ENCODE measurements at places on chromosomes 11 and 22.

DNA sequence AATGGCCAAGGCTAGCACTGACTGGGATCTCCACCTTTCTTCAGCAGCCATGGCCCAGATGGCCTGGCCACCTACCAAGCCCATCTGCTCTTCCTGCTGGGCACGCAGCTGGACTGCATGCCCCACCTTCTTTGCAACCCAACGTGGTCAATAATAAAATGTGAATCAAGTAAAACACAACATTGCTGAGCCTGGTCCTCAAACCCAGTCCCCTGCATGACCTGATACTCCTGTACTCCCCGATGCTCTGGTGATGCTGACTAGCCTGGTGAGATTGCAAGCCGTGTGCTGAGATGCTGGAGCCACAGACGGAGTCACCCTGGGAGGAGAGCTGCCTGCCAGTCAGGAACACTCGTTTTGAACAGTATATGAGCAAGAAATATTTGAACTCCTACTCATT is 34.0 kb downstream of the PARVG start:
- DNase-seq, result no peak

DNA sequence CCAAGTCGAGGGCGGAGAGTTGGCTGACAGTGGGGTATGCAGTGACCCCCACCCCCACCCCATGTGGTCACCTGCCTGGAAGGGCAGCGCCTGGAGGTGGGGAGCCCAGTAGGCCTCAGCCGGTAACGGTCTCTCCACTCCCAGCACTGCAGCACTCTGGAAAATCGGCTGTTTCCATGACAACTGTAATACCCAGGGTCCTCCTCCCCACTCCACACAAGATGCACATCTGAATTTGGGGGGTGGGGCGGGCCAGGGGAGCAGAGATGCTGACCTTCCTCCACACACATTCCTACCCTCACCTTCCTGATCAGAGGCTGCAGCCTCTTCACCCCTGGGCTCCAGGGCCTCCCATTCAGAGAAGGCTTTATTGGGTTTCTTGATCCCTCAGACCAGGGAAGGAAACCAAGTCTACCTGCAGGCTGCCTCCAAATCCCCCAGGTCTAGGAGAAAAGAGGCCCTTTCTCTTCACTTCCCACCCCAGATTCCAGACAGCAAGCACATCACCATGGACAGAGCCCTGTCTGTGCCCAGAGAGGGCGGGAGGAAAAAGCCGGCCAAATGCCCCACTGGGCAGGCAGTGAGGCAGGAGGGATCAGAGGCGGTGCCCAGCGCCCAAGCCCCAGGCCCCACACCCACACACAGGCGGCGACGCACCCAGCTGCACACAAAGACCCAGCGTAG is 46.5 kb downstream of the SLC22A12 start:
- no peak for DNase-seq

GRCh38 chr22:35126993-35127392 is 61.0 kb downstream of the ISX start:
- DNase-seq, result no peak

DNA sequence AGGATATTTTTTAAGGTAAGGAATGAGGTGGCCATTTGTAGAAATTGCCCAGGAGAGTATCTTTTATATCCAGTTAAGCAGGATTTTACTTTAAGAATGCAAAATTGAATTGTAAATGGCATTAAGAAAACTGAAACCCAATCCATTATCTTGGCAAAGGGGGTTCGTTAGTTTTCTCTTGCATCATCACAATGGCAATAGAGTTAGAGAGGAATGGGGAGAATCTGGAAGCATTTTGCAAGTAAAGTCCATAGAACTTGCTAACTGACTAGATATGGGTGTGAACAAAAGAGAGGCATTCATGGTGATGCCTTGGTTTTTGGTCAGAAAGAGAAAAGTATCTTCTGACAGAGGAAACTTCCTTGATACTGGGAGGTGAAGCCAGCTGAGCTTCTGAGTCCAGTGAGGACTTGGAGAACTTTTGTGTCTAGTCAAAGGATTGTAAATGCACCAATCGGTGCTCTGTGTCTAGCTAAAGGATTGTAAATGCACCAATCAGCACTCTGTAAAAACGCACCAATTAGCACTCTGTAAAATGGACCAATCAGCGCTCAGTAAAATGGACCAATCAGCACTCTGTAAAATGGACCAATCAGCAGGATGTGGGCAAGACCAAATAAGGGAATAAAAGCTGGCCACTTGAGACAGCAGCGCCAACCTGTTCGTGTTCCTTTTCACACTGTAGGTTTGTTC is 3.6 kb upstream of the CCDC117 start:
- no peak for DNase-seq

DNA sequence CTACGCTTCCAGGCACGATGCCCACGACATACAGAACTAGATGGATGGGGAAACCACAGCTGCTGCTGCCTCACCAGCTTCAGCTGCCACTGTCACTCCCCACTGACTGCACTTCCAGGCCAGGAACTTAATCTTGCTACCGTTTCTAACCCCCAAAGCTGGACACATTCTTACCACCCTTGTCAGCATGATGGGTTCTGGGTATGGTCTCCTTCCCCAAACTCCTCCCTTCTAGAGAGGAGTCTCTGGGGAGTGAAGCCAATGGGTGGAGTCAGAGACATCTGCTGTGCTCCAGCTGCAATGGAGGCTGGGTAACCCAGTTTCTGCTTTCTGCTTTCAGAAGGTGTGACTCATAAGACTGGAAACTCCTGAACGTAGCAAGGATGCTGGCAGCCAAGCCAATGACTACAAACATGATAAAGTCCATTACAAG is 87.0 kb upstream of the THY1 start:
- peak; percentile 11 for DNase-seq

DNA sequence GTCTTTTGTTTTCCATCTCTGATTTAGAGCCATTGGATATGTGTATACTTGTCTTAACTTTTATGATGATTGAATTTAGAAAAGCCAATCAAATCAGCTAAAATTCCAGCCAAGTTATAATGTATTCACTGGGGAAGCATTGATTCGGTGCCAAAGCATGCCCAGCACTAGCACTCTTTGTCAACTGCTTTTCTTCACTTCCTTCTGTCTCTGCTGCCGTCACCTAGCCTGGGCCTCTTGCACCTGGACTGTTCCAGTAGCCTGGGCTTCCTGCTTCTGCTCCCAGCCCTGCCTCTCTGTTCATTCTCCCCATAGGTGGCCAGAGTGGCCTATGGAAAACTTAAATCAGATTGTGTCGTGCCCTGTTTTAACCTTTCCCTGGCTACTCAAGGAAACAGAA is 80.7 kb downstream of the NAV2 start:
- no peak for DNase-seq

GRCh38 chr11:116314006-116314405 is 458.8 kb downstream of the BUD13 start:
- no peak for DNase-seq

GRCh38 chr11:41323446-41323845 is 136.0 kb downstream of the LRRC4C start:
- DNase-seq, result no peak

DNA sequence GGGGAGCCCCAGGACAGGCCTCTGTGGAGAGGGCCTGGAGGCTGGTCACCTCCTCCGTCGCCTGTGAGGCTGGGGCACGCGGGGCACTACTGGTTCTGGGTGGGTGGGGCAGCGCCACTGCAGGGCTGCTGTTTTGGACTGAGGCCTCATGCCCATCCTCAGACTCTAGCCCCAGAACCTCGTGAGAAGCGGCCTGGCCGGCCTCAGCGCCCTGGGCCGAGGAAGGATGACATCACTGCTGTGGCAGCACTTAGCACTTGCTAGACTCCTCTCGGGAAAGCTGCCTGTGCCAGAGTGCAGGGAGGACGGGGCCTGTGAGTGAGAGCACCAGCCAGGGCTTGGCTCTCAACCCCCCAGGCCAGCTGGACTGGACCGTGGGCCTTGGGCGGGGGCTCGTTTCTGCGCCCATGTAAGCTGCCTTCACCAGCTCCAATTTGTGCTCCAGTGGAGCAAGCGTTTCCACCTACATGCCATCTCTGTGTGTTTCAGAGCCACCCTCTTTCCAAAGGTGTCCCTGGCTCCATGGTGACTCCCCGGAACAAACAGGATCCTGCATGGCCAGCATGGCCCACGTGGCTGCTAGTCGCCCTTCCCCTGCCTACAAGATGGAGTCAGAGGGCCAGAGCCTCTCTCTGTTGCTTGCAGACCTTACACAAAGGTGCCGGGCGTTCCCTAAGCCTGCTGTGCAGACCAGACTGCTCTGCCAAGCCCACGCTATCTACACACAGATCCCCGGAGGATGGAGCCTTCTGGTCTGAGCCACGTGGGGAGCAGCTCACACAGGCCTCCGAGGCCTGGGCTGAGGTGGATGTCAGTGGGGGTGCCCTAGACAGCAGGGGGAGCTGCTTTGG is 102.9 kb downstream of the CTTN start:
- DNase-seq, result no peak

DNA sequence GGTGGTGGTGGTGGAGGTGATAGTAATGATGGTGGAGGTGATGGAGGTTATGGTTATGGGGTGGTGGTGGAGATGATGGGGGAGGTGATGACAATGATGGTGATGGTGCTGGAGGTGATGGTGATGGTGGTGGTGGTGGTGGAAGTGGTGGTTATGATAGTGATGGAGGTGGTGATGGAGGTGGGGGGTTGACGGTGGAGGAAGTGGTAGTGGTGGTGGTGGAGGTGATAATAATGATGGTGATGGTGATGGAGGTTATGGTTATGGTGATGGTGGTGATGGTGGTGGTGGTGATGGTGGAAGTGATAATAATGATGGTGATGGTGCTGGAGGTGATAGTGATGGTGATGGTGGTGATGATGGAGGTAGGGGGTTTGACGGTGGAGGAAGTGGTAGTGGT is 16.9 kb upstream of the WNT7B start:
- DNase-seq, result no peak

DNA sequence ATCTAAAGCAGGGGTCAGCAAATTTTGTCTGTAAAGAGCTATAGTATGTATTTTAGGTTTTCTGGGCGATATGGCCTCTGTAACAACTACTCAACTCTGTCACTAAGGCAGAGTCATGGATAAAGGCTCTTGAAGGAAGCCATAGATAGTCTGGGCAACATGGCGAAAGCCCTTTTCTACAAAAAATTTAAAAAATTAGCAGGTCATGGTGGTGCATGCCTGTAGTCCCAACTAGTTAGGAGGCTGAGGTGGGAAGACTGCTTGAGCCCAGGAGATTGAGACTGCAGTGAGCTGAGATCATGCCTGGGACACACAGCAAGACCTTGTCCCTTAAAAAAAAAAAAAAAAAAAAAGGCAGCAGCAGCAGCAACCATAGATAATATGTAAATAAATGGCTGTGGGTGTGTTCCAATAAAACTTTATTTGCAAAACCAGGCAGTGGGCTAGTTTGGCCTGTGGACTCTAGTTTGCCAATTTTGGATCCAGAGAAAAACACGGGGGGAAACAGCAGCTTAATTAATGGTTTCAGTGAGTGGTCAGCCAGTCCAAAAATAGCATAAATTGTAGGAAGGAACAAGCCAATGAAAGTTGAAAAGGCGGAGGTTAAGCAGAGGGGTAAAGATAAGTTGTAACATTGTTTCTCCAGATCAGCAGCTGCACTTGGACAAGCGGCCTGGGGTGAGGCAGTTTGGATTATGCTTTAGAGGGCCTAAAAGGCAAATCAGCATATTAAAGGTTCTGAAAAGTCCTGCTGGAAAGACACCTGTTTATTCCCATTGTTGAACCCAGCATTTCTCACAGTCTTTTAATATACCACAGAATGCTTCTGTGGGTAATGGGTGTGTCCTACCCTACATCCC is 62.6 kb downstream of the KIAA1671 start:
- DNase-seq, result no peak

DNA sequence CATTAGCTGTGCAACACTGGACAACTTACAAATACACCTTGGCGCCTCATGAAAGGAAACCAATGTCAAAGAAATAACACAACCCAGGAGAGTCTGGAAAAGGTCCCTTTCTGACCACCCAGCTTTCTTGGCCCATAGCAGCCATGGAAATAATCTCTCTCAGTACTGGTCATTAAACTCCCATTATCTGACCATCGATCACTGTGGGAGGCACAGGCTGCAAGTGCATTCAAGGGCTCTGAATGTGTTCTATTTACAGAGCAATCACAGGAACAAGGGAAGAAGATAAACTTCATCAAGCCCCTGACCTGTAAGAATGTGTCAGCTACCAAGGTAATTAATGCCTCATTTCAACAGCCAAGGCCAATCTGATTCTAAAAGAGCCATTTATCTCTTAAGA is 40.1 kb downstream of the CTSC start:
- DNase-seq, result no peak

- no peak for DNase-seq
Observed at GRCh38 chr22:20646415-20646814, 127.5 kb upstream of the SERPIND1 start.

DNA sequence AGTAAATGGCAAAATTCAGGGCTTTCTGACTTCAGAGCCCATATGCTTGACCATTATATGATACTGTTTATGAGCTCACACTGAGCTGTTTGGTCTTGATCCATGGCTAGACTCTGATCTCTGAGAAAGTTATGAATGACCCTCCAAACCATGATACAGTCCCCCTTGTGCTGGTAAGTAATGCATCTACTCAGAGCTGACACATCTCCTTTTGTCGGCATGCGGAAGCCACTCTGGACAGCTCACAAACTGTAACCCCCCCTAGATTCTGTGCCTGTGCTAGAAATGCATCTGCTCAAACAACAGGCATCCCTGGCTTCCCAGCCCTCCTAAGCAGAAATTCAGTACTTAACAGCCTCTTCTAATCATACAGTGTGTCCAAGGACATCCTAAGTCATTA is 150.8 kb upstream of the RAG2 start:
- DNase-seq, result no peak

- no peak for DNase-seq
Observed at GRCh38 chr22:43624144-43624998, 187.7 kb downstream of the EFCAB6 start.

DNA sequence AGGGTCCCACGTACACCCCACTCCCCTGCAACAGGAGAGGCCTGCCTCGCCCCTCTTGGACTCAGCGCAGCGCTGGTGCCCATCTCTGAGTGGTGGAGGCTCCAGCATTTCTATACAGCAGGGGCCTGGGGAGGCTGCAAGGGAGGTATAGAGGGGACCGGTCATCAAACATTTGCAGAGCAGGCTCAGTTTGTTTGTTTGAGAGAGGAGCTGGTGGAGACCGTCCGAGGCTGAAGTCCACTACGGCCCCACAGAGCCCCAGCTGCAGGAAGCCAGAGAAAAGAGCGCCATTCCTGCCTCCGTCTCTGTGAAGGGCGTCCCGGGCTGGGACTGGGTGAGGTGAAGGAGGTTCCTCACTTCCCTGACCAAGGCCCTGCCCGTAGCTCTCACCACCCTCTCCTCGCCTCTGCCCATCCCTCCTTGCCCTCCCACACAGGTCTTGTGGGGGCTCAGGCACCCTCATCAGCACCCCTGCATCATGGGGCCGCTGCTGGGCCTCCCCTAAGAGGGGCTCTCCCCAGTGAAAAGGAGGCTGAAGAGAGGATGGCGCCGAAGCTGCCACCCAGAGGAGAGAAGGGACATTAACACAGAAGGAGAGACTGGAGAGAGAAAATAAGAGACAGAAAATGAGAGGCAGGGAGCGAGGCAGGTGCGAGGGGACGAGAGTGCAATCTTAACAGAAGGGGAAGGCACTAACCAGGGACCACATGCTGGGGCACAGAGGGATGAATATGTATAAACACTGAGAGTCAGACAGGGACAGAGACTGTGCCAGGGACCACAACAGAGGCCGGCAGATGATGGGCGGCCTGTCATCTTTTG is 24.5 kb downstream of the RPUSD4 start:
- no peak for DNase-seq

Data from activated T-helper 2 cell treated with anti-CD3 and anti-CD28 coated beads, Interferon-gamma antibody, Interleukin-2, Interleukin-4, amounts not matched to agents 10 μg/mL and 5 μg/mL and 100 μg/mL, durations not matched to agents 14 hours and 24 hours and 36 hours (primary cell).